ENCODE measurements at places on chromosomes 11 and 22. TPM values are rescaled to one million over a fixed set of nuclear protein-coding genes. Genes with fewer than 3 reads are reported as not detected.

The ARCN1 gene
- total RNA-seq, result 70.3 TPM

The MPEG1 gene
- not detected for total RNA-seq

The SPI1 gene
- under 0.01 TPM for total RNA-seq

The ADSL gene
- 132 TPM for total RNA-seq

The MMP12 gene
- not detected for total RNA-seq

The DLG2 gene
- 0.13 TPM for total RNA-seq
